Lung microvascular endothelial cell (primary cell): ENCODE measurements at places on chromosomes 7 and 10.
A peak's percentile ranks its signal among the peaks of the same experiment; 100 is the strongest.

- DNase-seq, result peak; percentile 17
Measured at GRCh38 chr7:55245271-55245723, 119.8 kb upstream of the LANCL2 start.

DNA sequence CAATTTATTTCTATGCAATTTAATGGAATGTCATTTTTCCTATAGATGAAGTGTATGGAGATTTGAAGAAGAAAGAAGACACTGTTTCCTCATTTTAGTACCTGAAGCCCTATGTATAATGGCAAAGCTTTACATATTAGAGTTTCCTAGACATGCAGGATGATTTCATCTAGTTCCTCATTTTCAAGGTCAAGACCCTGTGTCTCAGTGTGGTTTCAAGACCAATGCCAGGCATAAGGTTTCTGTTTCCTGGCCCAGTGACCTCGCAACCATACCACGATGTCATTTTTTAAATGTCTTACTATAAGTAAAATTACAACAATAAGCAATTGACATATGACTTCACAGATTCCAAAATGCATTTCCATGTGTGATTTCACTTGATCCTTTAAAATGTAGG is 336.5 kb upstream of the PRKCQ start:
- DNase-seq, result no peak

- no peak for DNase-seq
Measured at GRCh38 chr10:78392197-78392596, 358.5 kb downstream of the RPS24 start.

- no peak for DNase-seq
Measured at GRCh38 chr10:118583611-118584010, 11.8 kb downstream of the PRLHR start.

GRCh38 chr7:142420554-142421362 is 162.9 kb upstream of the PRSS58 start:
- peak; percentile 15 for DNase-seq

DNA sequence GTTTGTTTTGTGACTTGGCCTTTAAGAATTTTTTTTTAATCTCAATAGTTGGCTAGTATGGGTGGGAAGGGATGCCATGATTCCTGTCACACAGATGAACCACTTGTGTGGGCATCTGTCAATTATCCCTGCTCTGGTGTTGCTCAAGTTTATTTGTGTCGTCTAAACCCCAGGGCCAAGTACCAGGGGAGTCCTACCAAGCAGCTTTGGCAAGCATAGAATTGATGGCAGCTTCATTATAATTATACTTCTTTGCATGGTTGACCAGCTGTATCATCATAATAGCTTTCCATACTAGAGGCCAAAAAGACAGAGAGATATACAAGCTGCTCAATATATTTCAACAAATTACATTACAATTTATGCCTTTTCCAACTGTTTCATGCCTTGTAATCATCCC is 30.4 kb downstream of the SUGCT start:
- DNase-seq, result no peak

DNA sequence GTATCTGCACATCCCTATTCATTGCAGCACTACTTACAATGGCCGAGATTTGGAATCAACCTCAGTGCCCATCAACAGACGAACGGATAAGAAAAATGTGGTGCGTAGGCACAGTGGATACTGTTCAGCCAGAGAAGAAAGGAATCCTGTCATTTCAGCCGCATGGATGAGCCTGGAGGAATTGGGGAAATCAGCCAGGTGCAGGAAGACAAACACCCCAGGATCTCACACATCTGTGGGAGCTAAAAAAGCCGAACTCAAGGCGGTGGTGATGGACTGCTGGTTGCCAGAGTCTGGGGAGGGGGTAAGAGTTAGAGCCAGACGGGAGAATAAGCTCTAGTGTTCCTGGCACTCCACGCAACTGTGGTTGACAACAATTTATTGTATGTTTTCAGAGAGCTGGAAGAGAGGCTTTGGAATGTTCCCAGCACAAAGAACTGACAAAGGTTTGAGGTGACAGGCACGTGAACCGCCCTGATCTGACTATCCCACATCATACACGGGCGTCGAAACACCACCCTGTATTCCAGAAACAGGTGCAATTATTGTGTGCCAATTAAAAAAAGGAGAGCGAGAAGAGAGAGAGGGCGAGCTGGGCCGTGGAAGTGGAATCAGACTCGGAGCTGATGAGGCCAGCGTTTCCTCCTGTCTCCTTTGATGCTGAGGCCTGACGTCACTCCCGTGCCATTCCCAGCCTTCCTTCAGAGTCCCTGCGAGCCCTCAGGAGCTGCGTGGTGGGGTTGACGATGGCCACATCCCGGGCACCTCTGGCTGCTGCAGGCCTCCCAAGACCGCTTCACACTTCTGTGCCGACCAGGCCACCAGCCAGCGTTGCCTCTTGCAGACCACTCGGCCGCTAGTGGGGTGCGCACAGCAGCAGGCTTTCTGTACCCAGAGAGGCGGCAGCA is 189.5 kb downstream of the DNAJB6 start:
- DNase-seq, result no peak

DNA sequence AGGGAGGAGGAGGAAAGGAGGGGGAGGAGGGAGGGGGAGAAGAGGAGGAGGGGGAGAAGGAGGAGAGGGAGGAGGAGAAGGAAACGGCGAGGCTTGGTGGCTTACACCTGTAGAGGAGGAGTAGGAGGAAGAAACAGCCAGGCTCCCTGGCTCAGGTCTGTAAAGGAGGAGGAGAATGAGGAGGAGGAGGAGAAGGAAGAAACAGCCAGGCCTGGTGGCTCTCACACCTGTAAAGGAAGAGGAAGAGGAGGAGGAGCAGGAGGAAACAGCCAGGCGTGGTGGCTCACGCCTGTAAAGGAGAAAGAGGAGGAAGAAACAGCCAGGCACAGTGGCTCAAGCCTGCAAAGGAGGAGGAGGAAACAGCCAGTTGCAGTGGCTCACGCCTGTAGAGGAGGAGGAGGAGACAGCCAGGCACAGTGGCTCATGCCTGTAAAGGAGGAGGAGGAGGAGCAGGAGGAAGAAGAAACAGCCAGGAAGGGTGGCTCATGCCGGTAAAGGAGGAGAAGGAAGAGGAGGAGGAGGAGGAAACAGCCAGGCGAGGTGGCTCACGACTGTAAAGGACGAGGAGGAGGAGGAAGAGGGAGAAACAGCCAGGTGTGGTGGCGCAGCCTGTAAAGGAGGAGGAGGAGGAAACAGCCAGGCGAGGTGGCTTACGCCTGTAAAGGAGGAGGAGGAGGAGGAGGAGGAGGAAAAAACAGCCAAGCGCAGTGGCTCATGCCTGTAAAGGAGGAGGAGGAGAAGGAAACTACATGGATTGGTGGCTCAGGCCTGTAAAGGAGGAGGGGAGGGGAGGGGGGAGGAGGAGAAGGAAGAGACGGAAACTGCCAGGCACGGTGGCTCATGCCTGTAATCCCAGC is 14.9 kb upstream of the CRCP start:
- peak; percentile 71 for DNase-seq

DNA sequence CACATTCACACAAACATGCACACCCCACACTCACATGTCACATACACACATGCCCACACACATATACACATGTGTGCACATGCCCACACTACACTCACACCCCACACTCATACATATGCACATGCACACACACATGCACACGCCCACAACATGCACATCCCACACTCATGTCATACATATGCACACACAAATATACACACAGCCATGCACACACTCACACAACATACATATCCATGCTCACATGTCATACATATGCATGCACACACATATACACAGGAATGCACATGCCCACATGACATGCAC is 219.8 kb downstream of the DNAJB6 start:
- no peak for DNase-seq

DNA sequence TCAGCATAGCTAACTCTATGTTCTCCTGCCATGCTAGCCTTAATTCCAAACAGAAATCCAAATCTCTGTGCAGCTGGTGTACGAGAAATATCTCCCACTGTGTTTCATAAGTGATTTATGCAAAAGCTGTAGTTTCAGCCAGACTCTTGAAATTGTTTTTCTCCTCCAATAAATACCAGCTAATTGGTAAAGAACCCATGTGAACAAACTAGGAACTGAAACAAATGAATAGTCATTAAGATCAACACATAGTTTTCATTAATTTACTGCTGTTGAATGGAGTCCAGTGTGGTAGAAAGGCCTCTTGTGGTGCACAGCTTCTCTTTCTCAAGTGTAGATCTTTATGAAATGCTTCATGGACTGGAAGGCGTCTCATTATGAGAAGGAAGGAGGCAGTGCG is 18.4 kb downstream of the PPP1R17 start:
- no peak for DNase-seq

DNA sequence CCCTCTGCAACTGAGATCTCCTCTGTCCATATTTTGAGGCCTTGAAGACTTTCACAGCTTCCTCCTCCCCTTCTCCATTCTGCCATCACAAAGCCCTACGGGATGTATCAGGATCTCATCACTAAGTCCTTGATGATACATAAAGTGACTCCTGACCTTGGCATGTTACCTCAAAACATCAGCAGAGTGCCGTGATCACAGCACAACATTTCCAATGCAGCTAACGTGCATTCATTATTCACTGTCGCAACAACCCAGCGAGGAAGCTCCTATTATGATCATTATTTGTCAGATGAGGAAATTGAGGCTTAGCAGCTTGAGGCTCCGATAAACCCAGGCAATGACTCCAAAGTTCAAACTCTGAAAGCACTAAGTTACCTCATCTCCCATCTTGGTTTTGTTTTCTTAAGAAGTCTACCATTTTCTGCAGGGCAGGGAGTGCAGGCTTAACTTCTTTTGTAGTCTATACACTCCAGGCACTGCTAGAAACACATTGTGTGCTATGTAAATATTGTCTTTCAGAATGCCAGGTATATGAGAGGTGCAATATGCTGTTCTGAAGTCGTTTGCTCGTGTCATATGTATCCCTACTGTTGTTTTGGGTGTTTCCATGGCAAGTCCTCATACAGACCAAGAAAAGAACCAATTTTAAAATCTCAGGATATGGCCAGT is 80.6 kb upstream of the C1QL3 start:
- DNase-seq, result no peak

DNA sequence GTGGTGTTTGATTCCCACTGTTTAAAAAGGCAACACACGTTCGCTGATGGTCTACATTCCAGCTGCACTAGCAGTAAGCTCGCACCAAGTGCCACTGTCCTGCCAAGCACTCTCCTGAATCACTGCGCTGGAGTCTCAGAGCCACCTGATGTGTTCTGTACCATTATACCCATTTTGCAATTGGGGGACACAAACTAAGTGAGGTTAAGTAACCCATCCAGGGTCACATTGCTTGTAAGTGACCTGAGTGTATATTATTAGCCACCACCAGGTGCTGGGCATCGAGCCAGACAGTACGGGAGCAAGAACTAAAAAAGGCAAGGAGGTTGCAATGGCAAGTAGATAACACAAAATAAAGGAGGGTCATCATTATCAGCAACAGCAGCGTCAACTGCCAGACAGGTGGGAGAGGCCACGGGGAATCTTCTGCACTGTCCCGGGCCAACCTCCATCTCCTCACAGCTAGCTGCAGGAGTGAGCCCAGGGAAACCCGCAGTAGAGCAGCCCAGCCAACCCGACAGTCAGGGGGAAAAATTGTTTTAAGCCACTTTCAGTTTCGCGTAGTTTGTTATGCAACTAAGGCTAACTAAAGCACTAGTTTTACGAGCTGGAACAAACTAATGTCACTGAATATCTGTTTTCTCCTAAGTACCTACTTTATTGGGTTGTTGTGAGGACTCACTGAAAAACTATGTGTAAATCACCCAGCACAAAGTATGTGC is 712 bp upstream of the CPVL start:
- DNase-seq, result no peak

GRCh38 chr10:97428572-97428981 is 2.6 kb downstream of the PGAM1 start:
- DNase-seq, result peak; percentile 40

- DNase-seq, result no peak
Measured at GRCh38 chr10:70513848-70514309, 35.3 kb downstream of the PALD1 start.
